ENCODE measurements at places on chromosomes 1 and 21. TPM values are rescaled to one million over a fixed set of nuclear protein-coding genes. Genes with fewer than 3 reads are reported as not detected.

Gene PTCH2
- total RNA-seq, result 1.6 TPM

Gene GPR37L1
- under 0.01 TPM for total RNA-seq

Gene GUK1
- 165 TPM for total RNA-seq

Gene AMPD1
- 40.7 TPM for total RNA-seq

Gene TRIM67
- under 0.01 TPM for total RNA-seq

Gene ABCG1
- 20.4 TPM for total RNA-seq

Gene C1orf50
- total RNA-seq, result 5.7 TPM

Gene FAM151A
- not detected for total RNA-seq

Gene CRABP2
- 57.4 TPM for total RNA-seq

Gene HNRNPR
- total RNA-seq, result 83.5 TPM

Gene NBPF6
- not detected for total RNA-seq

Gene CASQ1
- total RNA-seq, result 616 TPM

Gene FAM131C
- total RNA-seq, result not detected

Gene LAMC1
- total RNA-seq, result 289 TPM

Gene KRTAP19-3
- total RNA-seq, result not detected

Gene GBP7
- not detected for total RNA-seq

Gene IKBKE
- total RNA-seq, result 2.6 TPM

Gene IRF6
- 0.52 TPM for total RNA-seq

Gene TMEM61
- total RNA-seq, result not detected

Gene C2CD2
- 7.3 TPM for total RNA-seq

Gene HMGCL
- total RNA-seq, result 31.3 TPM

Measured in skeletal muscle tissue (tissue), 5 donors.